ENCODE measurements at places on chromosomes 1 and 21. TPM values are rescaled to one million over a fixed set of nuclear protein-coding genes. Genes with fewer than 3 reads are reported as not detected.

- no peak for DNase-seq
Measured at GRCh38 chr1:31413405-31414001, 490 bp downstream of the SERINC2 start.

DNA sequence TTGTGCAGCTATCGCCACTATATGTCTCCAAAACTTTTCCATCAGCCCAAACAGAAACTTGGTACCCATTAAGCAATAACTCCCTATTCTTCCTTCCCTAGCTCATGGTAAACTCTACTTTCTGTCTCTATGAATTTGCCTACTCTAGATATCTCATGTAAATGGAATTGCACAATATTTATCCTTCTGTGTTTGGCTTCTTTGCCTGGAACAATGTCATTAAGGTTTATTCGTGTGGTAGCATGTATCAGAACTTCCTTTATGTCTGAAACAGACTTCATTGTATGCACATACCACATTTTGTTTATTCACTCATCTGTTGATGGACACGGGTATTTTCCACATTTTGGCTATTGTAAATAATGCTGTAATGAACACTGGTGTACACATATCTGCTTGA is 40.7 kb upstream of the CD34 start:
- DNase-seq: no peak

DNA sequence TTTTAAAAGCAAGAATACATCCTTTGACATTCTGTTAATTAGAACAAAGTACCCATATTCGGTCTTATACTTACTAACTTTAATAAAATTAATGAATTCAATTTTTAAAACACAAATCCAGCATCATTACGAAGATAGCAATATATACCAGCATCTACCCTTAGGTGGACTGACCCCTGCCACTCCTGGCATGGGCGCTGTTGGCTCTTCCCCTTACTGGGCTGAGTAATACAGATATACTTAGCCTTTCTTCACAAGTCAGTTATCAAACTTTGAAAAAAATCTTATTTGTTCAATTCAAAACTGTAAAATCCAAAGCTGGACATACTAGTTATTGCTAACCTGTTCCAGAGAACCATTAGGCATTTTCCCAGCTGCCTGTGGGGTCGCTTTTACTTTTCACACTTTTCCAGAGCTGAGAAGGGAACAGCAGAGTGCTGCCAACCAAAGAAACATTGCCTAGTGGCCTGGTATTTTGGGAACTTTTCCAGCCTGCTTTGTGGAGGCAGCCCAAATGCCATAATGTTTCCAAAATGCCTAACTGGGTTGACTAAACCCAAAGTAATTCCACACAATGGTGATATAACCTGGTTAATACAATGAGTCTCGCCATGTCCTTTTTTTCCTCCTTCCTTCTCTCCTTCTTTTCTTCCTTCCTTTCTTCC is 424.7 kb upstream of the ADGRL2 start:
- DNase-seq: no peak

DNA sequence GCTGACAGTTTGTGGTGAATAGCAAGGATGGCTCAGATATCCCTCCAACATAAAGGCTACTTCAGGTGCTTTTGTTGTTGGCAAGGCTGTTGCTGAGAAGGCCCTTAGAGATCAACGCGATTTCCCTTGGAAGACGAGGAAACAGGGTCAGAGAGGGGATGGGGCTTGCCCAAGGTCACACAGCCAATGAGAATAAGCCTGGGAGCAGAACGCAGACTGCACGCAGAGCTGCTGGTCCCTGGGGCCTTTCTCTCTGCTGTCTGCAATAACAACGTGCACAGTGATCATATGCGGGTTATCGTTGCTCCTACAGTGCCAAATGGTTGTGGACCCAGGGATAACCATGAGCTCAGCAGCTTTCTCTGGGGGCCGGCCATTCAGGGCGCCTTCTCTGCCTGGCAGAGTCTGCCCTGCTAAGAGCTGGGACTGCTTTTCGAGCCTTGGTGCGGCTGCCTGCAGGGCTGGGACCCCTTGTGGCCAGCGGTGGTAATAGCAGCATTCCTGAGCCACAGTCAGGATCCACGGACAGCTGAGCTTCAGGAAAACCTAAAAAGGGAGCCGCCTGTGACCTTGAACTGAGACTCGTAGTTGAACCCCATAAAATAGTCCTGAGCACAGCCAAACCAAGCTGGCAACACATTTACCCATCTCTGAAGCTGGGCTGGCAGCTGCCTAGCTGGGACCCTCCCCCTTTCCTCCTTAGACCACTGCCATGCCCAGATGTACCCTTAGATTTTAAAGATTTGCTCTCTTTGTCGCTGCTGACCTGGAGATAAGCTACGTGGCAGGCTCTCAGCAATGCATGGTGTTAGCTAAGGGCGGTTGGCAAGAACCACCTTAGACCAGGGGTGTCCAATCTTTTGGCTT is 39.8 kb downstream of the HTR6 start:
- peak; percentile 34 for DNase-seq

CDK11A gene
- total RNA-seq: 25.4 TPM

CLIC6 gene
- 0.20 TPM for total RNA-seq
